ENCODE measurements at places on chromosomes 4 and X.

- no peak for DNase-seq
These were observed 182.4 kb upstream of the CXXC4 start for GRCh38 chr4:104677116-104677515.

DNA sequence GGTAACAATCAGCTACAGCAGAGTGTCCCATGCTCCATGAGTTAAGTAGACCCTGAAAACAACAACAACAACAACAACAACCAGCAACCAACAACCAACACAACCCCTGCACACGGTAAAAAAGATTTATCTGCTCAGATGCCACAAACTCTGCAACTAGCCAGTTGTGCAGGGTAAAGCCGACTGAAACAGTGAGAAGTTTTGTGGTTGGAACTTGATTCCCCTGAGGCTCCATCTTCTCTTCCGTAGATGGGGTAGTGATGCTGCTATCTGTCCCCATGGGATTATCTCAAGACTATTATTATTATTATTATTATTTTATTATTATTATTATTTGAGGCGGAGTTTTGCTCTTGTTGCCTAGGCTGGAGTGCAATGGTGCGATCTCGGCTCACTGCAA, 50.6 kb upstream of the RAPGEF2 start:
- no peak for DNase-seq

DNA sequence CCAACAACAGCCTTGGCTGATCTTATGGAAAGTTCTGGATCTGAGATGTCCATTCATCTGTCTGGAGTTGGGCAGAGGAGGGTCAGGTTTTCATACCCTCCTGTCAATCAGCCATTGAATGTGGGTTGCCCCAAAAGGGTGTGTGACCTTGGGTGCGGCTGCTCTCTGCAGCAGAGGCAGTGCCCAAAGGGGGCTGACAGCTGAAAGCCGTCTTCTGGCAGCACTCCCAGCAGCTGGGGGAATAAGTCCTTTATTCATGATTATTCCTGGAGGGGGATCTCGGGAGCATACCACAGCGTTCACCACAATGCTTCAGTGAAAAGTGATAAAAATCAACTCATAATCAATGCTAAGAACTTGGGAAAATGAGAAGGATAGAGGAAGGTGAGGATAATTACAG, 54.7 kb downstream of the OTC start:
- no peak for DNase-seq

DNA sequence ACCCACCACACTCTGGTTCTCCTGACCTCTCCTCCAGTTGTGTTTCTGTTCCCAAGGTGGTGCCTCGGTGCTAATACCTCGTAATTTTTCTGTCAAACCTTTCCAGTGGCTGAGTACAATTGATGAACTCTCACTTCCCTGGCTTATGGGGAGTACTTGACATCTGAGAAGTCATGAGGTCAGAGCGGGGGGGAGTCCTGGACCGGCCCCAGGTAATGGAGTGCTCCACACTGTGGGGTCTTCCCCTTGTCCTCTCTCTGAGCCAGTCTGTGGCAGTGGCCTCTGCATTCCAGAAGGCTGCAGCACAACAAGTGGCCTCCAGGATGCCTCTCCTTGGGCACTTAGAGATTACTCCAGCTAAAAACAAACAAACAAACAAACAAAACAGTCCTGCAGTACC, 122.5 kb upstream of the TRIM2 start:
- DNase-seq: no peak

DNA sequence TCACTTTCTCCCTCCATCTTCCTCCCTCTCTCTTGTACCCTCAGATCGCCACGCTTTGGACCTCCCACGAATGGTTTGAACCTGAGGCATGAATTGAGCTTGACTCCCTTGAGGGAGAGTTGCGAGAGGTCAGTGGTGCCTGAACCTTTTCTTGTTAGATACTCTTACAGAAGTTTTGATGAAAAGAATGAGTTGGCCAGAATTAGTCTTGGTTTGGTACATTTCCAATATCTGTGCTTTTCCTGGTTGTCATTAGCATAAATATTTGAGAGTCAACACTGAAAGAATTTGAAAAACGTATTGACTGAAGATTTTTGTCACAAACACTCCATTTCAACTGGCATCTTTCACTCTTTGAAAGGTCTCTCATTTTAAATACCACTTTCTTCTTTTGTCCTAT, 510.6 kb upstream of the DIPK2B start:
- no peak for DNase-seq

- no peak for DNase-seq
These were observed 53.0 kb upstream of the SOD3 start for GRCh38 chr4:24742335-24742734.

- no peak for DNase-seq
These were observed 255.9 kb downstream of the ADAMTS3 start for GRCh38 chr4:72313121-72313520.
